Urinary bladder (tissue), 4 donors: ENCODE measurements at places on chromosomes 5 and 9. TPM values are rescaled to one million over a fixed set of nuclear protein-coding genes. Genes with fewer than 3 reads are reported as not detected.

GRCh38 chr5:141799507-141800167 lies 78.6 kb downstream of the PCDH1 start:
- DNase-seq, result no peak

GRCh38 chr9:36169708-36170107 lies 520 bp downstream of the CCIN start:
- no peak for DNase-seq

GRCh38 chr9:95077766-95078370 lies 239.6 kb downstream of the FANCC start:
- DNase-seq, result no peak

DNA sequence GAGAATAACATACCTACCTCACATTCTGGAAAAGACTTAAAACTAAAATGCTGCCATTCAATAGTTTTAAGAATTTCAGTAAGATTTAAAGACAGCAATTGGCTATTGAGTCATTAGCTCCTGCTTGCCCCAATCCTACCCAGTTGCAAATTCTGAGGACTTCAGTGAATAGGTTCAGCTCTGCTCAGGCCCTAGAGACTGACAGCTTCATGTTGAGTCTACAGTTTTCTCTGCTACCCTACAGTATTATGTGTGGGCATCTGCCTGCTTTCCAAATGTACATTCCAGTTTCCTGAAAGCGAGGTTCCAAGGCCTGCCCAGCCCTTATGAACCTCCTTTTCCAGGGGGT lies 61.5 kb downstream of the ARSB start:
- no peak for DNase-seq

- no peak for DNase-seq
Measured at GRCh38 chr9:95142315-95142714, 175.2 kb downstream of the FANCC start.

DNA sequence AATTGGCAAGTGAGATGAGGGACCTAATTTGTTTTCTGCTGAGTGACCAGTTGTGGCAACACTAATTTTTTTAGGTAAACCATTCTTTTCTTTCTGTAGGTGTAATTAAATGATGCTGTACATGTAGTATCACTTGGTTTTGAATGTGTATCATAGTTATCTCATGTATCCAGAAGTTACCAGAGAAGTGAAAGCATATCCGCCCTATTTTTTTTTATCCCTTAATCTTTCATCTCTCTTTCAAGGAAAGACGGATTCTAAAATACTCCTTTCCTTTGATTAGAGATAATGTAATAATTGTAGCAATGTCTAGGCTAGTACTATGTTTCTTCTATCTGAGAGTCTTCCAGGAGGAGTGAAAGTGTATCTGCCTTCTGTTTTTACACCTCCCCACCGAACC lies 7.1 kb downstream of the KDM3B start:
- DNase-seq, result no peak

- no peak for DNase-seq
Measured at GRCh38 chr5:124154714-124155113, 591.7 kb downstream of the ZNF608 start.

DNA sequence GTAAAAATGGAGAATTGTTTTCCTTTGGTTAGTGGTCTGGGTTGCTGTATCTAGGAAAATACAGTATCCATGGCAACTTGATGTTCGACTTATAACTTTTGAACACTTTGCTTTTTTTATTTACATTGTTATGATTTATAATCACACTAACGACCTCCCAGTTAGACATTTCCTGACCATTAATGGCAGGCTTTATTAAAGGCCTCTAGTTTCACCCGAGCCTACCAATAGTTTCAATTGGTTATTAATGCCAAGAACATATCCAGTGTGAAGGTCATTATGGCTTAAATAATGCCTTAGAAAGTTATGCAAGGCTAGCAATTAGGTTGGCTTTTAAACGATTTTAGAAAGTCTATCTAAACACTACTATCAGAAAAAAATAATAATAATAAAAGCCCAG lies 452.0 kb downstream of the DMRTA1 start:
- DNase-seq, result no peak

DNA sequence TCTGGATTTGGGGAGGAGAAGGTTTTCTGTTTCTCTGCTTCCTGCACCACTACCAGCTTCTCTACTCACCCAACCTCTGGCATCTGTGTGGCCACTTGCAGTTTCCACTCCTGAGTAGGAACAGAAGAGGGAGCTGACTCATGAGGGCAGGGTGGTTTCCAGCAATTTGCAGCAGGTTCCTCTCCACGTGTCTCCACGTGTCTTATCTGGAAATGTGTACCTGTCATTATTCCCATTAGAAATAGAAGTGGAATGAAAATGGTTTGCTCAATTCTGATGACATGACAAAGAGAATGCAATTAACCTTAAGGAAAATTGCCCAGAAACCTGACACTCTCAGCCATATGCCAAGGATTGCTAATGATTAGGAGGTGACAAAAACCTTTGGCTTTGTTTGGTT lies 33.0 kb downstream of the EGFLAM start:
- no peak for DNase-seq

DNA sequence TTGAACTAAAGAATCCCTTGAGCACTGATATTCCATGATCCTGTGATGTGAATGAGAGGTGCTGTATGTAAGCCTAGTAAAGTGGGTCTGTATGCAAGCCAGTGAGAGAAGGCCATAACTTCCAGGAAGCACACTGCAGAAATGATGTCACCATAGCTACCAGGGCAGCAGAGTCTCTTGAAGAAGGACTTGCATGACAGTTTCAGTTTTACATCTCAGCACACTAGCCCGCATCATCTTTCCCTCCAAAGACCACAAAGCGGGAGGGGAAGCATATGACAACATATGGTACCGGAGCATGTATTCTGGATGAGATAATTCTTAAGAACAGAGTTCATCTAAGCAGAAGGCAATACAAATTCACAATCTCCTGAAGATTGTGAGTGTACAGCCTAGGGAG lies 37.6 kb upstream of the MAST4 start:
- DNase-seq, result no peak

GRCh38 chr9:5041390-5042115 lies 56.5 kb downstream of the JAK2 start:
- no peak for DNase-seq

GRCh38 chr5:172028167-172028566 lies 21.7 kb upstream of the FBXW11 start:
- no peak for DNase-seq

- peak; percentile 50 for DNase-seq
Measured at GRCh38 chr9:69421908-69422801, 97.1 kb downstream of the ENTREP1 start.

DNA sequence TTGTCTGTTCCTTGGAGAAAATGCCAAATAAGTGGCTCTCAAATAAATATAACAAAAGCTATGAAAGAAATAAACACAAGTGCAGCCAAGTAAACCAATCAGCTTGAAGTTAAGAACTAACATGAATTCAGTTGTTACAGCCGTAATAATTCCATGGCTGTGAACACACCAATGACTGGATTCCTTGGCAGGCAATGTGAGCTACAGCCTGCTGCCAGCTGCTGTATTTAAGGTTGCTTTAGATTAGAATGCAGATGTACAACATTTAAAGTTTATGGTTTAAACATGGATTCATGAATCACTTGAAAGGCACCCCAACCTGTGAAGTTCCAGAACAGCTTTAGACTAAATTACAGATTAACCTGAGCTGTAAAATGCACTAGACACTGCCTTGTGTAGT lies 626.4 kb upstream of the SEMA6A start:
- DNase-seq, result no peak

DNA sequence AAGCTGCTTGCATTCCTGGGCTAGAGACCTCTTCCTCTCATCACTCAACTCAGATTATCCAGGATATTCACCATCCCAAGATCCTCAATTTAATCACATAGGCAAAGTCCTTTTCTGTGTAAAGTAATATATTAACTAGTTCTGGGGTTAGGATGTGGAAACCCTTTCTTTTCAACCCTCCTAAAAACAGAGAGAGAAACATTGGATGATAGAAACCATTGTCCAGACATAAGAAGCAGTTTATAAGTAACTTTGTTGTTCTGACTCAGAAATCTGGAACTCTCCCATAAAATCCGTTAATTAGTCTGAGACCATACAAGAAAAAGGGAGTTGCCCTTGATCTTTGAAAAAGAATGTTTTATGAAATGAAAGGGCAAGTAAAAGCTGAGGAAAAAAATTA lies 817.1 kb upstream of the CDH9 start:
- DNase-seq, result no peak

The CSF1R gene
- polyA plus RNA-seq, result 15.8 TPM

The LHX6 gene
- polyA plus RNA-seq, result 6.8 TPM

The ANKRD31 gene
- polyA plus RNA-seq, result 0.05 TPM

The HSPA5 gene
- polyA plus RNA-seq, result 132 TPM

The LVRN gene
- polyA plus RNA-seq, result 0.27 TPM

The REEP5 gene
- polyA plus RNA-seq, result 66.0 TPM

The EIF4E1B gene
- polyA plus RNA-seq, result not detected

The BARHL1 gene
- polyA plus RNA-seq, result not detected

The SHOC1 gene
- polyA plus RNA-seq, result 0.05 TPM

The IFNA13 gene
- not detected for polyA plus RNA-seq

The CATSPER3 gene
- 0.72 TPM for polyA plus RNA-seq

The PCDHA13 gene
- polyA plus RNA-seq, result 0.18 TPM

The PCDHB2 gene
- polyA plus RNA-seq, result 3.4 TPM

The UAP1L1 gene
- polyA plus RNA-seq, result 11.5 TPM
